ENCODE measurements at places on chromosomes 16 and 17.

GRCh38 chr17:10352893-10353292, 19.9 kb downstream of the MYH13 start:
- no peak for DNase-seq

- no peak for DNase-seq
These were observed 39.0 kb downstream of the SMURF2 start for GRCh38 chr17:64622931-64623654.

GRCh38 chr17:51373489-51374152, 113.3 kb downstream of the UTP18 start:
- DNase-seq, result no peak

- DNase-seq, result no peak
These were observed 2.7 kb upstream of the KCNJ2 start for GRCh38 chr17:70166615-70167014.

GRCh38 chr16:52545898-52546266, 1.1 kb downstream of the TOX3 start:
- DNase-seq, result no peak

- no peak for DNase-seq
These were observed 354.8 kb downstream of the SEC14L1 start for GRCh38 chr17:77495575-77495974.

DNA sequence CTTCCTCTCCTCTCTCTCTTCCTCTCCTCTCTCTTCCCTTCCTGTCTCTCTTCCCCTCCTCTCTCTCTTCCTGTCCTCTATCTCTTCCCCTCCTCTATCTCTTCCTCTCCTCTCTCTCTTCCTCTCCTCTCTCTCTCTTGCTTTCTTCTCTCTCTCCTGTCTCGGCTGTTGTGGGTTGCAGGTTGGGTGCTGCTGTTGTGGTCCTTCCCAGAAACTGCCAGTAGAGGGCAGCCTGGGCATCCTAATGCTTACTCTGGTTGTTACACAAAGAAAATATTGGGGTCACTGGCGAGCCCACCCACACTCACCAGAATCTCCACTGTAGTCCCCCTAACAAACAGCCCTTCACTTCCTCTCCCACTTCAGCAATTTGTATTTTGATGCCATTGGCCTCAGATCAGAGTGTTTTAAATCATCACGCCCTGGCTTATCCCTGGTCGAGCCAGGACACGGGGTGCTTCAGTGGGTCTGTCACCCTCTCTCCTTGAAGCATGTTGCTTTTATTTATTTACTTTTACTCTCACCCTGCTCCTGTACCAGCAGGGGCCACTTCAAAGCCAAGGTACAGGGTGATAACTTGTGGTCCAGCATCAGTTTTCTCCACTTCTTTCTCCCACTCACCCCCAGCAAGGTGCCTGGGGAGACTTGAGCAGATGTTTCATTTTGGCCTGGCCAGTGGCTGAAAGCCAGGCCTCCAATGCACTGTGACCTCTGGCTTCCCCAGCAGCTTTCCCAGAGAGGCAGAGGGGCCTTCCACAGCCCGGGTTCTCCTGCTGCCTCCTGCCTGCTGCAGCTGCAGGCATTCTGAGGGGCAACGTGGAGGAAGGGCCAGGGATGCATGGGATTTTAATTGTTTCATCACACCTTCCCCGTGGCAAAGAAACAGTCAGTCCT, 4.7 kb upstream of the MMP15 start:
- peak; percentile 49 for DNase-seq

DNA sequence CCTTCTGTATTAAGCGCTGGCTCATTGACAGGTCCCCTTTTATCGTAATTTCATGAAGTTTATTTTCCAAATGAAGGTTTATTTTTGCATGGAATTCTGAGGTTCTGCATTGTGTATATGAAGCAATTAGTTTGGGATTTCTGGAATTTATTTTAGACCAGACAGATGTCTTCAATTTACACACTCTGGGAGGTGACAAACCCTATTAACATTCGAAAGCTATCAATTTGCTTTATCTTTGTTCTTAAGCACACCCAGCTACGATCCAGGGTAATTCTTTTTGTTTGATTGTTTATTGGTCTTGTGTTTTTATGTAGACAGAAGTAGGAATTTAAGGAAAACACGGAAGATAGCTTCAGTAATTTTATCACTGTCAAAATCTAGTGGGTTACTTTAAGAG, 264.6 kb downstream of the HS3ST3A1 start:
- no peak for DNase-seq

- no peak for DNase-seq
These were observed 71.4 kb upstream of the ARL4D start for GRCh38 chr17:43327421-43327820.

GRCh38 chr17:28599311-28600184, 723 bp upstream of the SPAG5 start:
- peak; percentile 77 for DNase-seq

DNA sequence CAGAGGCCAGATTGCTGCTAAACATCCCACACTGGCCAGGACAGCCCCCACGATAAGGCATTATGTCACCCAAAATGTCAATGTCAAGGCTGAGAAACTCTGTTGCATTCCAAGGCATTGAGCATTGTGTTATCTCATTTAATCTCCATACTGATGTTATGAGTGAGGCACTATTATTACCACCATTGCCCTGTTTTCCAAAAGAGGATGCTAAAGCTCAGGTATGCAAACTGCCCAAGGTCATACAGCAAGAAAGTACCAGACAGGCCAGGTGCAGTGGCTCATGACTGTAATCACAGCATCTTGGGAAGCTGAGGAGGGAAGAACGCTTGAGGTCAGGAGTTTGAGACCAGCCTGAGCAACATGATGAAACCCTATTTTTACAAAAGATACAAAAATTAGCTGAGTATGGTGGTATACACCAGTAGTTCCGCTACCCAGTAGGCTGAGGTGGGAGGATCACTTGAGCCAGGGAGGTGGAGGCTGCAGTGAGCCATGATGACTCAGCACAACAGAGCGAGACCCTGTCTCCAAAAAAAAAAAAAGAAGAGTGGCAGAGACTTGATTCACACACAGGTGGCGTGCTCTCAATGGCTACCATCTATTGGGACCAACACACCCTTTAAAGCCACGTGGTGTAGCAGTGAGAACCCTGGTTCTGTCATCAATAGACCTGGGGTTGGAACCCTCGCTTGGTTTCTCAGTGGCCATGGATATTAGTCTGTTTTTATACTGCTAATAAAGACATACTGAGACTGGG, 58.8 kb upstream of the GRIN2A start:
- DNase-seq, result no peak

DNA sequence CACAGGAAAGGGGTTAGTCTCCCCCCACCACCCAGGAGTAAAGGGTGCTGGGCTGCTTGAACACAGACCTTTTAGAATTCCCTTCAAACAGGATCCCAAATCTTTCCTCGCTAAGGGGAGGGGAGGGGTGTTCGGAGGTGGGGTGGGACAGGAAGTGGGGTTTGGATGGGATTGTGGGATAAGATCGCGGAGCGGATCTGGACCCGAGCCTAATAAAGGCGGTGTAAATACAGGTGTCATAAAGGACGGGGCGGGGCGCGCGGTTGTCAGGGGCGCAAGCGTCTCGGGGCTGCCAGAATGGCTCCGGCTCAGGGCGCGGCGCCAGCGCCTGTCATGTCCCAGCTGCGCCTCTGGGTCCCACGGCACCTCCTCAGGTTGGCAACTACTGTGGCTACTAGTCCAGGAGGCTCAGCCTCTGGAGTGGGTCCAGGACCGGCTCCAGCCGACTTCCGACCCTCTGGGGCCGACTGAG, 59.8 kb upstream of the FBXO47 start:
- no peak for DNase-seq

- no peak for DNase-seq
These were observed 676.2 kb downstream of the CDH11 start for GRCh38 chr16:64445649-64446048.

DNA sequence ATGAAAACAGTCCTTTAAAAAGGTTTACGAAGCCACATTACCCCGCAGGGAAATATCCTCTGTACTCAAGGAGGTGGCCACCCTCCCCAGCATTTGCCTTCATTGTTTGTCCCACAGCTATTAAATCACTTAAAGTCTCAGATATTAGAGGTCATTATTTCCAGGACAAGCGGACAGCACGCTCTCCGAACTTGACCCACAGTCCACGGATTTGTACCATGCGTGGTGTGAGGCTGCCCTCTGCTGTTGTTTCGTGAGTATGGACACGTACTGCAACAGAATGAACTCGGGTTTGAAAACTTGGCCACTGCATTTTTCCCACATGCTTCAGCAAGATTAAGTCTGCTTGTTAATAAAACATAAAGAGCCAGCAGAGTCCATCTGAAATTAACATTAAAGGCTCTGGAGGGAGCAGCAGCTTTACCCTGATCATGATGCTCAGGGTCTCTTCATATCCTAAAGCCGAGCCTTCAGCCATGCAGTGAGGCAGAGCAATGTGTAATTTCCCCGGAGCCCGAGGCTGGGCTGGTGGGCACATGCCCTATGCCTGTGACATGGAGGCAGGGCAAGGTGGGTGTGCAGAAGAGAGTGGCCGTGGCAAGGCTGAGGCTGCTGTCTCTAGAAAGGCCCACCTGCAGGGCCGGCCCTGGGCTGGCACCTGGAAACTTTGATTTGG, 19.7 kb downstream of the MEAK7 start:
- DNase-seq, result peak; percentile 9

- DNase-seq, result no peak
These were observed at the start of gene BCO1 for GRCh38 chr16:81238296-81239011. BCO1 (plus strand) TSS chr16:81238689; CDS start chr16:81238909, 220 bp downstream.

DNA sequence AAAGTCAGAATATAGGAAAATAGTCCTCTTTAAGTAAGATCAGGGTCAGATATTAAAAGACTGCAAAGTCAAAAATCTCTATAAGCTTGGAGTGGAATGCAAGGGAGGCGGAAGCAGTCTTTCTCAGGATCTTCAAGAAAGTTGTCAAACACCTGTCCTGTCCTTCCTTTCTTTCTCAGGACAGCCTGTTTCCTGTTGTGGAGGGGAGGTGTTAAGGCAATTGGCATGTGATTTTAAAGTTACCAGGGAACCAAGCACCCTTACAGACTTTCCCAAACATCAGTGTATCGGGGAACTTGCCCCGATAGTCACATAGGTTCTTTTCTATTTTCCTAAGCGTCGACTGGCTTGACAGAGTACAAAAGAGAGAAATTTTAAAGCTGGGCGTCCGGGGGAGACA, 2.1 kb downstream of the ATP5PD start:
- no peak for DNase-seq

- peak; percentile 45 for DNase-seq
These were observed 11.9 kb downstream of the EPN2 start for GRCh38 chr17:19248928-19249574.

DNA sequence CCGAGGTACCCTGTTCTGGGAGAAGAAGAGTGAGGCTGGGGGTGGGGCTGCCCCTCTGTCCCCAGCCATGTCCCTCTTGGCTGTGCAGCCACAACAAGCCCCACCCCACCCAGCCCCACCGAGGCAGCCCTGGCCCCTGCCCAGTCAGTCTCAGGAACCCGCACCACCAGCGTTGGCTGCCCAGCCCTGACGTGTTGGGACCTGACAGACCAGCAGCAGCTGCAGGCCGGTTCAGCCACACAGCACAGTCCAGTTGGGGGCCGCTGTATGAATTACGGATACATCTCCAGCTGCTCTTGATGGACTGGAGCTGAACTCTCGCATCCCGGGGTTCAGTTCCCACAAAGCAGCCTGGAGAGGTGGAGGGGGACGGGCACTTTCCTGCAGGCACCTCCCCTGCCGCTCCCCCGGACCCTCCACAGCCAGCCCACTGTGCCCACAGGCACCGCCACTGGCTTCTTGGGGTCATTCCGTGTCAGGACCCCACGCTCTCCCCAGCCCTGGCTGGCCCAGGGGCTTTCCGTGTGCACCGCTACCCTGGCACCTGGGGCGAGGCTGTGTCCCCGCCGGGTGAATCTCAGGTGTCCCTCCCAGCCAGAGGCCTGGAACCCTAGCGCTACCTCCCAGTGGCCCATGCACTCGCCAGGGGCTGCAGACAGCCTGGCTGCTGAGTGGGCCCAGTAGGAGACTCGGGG, 7.1 kb downstream of the CDH15 start:
- no peak for DNase-seq

- DNase-seq, result no peak
These were observed 202.2 kb upstream of the CHMP6 start for GRCh38 chr17:80789356-80789902.

- DNase-seq, result no peak
These were observed 621 bp downstream of the ARHGEF15 start for GRCh38 chr17:8310601-8311123.

- no peak for DNase-seq
These were observed 32.8 kb upstream of the RCVRN start for GRCh38 chr17:9937901-9938300.

DNA sequence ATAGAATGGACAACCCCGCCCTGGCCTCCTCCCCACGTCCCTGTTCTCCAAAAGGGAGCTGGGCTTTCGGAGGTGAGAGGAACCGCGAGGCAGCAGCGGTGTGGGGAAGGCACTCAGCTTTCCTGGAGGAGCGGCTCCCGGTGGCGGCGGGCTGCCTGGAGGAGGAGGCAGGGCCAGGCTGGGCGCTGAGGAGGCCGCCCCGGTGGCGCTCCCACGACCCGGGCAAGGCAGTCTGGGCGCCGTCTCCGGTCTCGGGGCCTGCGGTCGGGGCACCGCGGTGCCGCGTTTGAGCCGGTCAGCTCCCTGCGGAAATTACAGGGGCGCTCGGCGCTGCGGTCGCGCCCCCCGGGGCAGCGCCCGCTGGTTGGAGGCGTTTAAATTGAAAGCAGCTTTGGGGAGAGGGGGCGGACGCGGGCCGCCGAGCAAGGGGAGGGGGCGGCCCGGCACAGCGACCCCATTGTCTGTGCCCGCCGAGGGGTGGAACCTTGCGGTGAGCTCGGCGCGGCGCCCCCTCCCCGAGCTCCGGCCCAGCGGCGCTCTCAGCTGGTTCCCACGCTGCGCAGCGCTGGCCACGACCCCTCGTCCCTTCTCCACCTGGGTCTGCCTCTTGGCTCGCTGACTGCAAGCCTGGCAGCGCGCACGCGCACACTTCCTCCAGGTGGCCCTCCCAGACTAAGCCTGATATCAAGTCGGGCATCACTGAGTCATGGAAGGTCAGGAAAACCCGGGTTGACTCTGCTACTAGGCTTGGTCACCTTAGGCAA, 58.7 kb upstream of the DLX4 start:
- DNase-seq, result no peak

- DNase-seq, result no peak
These were observed 9.7 kb downstream of the CDH13 start for GRCh38 chr16:82636485-82636884.

DNA sequence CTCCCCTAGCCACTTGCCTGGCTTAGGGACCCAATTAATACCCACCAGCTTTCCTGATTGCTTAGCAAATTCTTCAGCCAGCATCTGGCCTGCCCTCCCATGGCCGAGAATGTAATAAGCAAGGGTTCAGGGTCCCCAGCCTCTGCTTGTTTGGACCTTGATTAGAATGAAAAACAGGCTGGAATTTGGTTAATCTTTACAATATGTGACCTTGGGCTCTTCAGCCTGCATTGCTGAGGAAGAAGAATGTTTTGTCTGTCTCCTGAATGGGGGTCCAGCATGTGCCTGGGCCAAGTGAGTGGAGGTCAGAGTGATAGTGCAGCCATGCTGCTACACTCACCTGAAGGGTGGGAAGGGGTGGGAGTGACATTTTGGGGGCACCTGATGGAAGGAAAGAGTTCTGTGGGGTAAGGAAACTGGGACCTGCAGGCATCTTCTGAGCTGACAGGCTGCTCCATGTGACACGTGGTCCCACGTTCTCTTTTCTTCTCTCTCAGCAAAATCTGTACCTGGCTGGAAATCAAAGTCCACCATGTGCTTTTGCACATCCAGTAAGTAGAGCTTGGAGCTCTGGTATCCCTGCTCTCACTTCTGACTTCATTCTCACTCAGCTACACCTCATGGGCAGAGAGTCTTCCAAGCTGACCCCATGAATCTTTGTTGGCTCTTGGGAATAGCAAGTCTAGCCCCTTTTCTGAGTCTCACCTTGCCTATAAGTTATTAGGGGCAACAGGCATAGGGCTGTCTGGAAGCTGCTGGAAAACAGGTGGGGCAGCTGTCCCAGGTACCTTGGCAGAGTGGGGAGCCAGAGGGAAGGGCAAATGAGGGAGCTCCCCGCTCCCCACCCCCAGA, 5.3 kb downstream of the TMEM106A start:
- no peak for DNase-seq

Measured in hematopoietic multipotent progenitor cell treated with erythropoietin and hydrocortisone succinate and interleukin-3 and kit ligand, for 17 days (in vitro differentiated cells).